ENCODE measurements at places on chromosomes 5 and 9.

GRCh38 chr5:170306381-170306831, 8.8 kb upstream of the LCP2 start:
- no peak for DNase-seq

- no peak for DNase-seq
Measured at GRCh38 chr5:132655821-132656773, 1.9 kb upstream of the IL13 start.

DNA sequence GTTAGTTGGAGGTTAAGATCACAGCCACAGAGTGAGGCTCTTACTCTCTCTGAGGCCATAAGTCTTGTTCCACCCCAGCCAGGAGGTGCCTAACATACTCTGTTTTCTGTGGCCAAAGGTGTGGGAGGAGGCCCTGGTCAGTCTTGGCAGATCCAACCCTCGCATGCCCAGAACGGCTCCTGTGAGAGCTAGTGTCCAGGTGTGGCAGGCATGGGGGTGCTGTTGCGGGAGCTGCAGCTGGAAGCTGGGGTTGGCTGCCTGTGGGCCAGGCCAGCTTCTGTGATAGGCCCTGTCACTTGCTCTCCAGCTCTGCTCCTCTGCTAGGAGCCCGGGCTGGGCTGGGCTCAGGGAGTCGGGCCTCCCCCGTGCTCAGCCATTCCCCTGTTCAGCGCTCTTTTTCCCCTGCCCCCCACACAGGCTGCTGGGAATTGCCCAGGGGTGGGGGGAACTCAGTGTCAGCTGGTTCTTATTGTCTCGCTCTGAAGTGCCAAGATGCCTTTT, 31.6 kb downstream of the IER5L start:
- DNase-seq: no peak

DNA sequence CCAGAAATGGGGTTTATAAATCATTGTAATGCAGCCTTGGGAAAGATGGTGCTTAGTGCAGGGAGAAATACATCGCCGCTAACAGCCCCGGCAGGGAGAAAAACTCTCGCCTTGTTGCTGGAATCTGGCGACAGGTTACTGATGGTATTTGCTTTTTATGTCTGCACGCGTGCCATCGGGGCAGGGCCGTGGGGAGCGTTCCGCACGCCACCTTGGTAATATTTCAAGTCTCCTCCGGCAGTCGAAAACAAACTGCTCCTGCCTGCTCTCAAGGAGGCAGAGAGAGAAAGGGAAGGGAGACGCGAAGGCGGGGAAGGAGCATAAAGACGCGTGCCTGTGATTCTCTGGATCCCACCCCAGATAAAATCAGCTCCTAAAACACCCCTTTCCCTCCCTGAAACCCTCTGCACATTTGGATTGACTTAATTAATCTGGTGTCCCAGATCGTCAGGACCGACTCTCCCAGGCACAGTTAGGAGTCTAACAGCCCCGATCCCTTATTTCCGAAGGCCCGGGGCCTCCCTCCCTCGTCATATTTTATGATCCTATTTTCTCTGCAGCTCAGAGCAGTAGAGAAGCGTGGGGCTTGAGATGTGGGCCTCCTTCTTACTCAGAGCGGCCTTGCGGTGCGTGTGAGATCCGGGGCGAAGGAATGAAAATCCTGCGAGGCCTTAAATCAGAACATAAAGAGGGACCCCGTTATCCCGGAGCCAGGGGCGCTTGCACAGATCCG, 47.7 kb downstream of the CFAP77 start:
- no peak for DNase-seq

- no peak for DNase-seq
Measured at GRCh38 chr5:7074176-7074575, 321.8 kb upstream of the ADCY2 start.

DNA sequence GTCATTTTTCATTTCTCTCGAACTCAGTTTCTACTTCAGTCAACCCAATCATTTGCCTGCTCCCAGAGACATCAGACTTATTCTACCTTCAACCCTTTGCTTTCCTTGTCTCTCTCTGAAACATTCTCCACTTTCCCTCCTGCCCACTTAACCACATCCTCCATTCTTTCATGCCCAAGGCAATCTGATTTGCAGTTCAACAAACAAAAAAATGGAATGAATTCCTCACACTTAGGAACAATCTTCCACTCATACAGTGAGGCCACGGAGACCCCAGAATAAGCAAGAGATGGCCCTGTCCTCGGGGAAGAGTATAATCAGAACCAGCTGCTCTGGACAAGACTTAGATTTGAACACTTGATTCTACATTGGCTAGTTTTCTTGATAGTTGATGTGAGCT, 180.5 kb downstream of the RFK start:
- no peak for DNase-seq

GRCh38 chr9:123217128-123217654, 51.2 kb downstream of the STRBP start:
- DNase-seq: no peak

DNA sequence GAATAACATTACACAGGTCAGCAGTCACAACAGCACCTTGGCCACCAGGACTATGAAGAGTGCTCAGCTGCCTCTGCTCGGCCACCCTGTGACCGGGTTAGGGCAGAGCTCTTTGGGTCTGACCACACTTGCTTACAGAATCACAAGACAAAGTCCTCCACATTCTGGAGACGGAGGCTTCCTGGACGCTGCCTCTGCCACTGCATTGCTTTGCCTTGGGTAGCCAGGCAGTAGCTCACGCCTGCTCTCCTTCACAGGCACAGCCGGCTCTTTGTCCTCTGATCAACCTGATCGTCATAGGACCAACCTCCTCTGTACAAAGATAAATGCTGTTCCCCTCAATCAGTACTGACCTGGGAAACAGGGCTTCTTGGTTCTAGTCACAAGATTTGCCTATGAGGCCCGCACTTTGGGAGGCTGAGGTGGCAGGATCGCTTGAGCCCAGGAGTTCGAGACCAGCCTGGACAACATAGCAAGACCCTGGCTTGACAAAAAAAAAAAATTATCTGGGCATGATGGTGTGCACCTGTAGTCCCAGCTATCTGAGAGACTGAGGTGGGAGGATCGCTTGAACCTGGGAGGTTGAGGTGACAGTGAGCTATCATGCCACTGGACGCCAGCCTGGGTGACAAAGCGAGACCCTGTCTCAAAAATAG, 128.4 kb upstream of the IER5L start:
- no peak for DNase-seq

DNA sequence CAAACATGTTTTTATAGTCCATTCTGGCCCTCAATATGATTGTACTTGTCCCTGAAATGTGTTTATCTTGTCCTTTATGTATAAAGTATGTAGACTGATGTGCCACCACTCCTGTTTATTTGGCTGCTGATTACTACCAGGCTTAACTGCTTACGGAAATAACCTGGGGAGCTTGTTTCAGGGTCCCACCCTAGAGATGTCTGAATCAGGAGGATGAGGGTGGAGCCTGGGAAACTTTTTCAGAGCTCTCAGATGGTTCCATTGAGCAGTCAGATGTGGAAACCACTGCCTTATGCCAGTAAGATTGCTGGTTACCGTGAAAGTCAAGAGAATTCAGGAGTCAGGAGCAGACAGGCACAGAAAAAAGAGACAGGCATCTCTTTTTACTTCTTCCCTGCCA, 19.2 kb downstream of the SLC23A1 start:
- DNase-seq: no peak

DNA sequence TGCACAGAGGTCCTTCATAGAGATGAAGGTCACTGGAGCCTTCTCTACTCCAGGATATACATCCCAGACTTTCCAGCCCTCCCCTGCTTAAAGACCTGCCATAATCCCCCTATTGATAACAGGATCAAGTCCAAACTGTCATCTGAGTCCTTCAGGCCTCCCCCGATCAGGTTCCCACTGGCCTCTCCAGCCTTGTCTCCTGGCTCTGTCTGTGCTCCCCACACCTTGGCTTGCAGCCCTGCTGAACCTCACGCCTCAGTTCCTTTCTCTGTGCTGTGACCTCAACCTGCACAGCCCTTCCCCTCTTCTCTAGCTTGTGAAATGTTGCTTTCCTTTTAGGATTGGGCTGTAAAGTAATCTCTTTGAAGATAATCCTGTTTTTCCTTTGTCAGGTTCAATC, 2.5 kb upstream of the HRH2 start:
- no peak for DNase-seq

GRCh38 chr9:136109351-136110081, 9.2 kb downstream of the TMEM250 start:
- peak; percentile 80 for DNase-seq

GRCh38 chr5:178387061-178387855, 154.7 kb upstream of the PHYKPL start:
- DNase-seq: no peak

- DNase-seq: no peak
Measured at GRCh38 chr9:95286151-95286550, 31.4 kb downstream of the FANCC start.

DNA sequence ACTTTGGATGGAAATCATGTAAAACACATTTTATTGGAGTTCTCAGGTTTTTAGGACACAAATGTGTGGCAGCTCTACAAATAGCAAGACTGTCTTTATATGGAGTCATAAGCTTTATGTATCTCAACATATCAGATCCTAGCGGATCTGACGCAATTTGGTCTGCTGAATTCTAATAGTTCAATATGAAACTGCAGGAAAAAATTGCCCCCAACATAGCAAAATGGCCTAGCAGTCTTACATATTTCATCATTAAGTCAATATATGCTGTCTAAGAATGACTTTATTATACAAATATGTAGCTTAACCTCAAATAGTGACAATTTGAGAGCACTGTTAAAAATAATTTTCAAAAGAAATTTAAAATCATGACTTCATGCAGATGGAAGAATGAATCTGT, 244.3 kb downstream of the TAF11L14 start:
- DNase-seq: no peak

DNA sequence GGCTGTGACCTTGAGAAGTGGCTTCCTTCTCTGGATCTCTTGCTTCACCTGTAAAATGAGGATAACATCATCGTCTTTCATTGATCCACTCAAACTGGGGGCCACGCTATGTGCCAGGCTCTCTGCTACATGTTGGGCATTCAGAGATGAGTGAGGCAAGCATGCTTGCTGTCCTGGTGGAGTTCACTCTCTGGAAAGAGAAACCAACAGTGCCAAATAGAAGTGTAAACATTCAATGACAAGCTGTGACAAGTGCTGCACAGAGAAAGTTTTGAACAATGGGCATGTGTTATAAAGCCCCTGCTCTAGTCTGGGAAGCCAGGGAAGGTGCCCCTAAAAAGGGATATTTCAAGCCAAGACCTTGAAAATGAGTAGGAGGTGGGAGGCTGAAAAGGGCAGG, 50.9 kb upstream of the AFAP1L1 start:
- DNase-seq: no peak

GRCh38 chr5:72328172-72328571, 8.0 kb downstream of the PTCD2 start:
- DNase-seq: no peak

DNA sequence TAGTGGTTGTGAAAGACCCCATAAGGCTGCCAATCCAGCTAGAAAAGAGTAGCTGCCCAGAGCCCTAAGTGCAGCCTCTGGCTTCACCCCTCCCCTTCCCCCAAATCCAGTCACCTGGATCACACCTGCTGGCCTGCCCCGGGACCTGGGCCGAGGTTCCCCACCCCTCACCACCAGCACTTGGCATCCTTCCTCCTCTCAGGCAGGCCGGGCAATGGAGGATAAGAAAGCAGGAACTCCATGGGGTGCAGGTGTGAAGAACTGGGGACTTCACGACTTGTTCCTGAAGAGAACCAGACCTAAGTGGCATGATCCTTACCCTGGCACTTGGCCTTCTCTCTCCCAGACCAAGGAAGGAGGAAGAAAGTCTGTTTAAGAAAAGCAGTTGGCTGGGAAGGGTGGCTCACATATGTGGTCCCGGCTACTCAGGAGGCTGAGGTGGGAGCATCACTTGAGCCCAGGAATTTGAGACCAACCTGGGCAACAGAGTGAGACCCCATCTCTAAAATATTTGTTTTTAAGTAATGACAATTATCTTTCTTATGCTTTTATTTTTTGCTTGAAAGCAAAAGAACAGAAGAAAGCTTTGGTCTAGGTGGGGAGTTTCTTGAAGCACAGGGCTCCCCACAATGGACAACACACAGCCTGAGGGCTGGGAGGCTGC, 131.1 kb downstream of the PAX5 start:
- DNase-seq: no peak

- no peak for DNase-seq
Measured at GRCh38 chr5:42638972-42639371, 117.6 kb upstream of the CCDC152 start.

DNA sequence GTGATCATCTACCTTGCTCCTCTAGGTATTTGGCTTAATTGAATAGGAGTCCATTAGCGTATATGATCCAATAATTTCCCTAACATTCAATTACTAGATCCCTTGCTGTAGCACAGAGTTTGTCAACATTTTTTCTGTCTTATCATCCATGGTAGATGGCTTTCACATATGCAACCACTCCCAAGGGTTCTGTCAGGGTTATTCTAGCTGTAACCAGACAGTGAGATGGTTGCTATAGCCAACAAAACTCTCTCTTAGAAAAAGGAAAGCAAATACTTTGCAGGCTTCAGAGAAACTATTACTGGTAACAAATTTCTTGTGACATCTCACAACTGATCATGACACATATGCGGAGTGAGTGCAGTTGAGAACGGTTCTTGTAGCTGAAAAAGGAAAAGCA, 96.2 kb upstream of the EFNA5 start:
- DNase-seq: no peak

- no peak for DNase-seq
Measured at GRCh38 chr5:4027088-4027734, 431.6 kb downstream of the IRX1 start.

DNA sequence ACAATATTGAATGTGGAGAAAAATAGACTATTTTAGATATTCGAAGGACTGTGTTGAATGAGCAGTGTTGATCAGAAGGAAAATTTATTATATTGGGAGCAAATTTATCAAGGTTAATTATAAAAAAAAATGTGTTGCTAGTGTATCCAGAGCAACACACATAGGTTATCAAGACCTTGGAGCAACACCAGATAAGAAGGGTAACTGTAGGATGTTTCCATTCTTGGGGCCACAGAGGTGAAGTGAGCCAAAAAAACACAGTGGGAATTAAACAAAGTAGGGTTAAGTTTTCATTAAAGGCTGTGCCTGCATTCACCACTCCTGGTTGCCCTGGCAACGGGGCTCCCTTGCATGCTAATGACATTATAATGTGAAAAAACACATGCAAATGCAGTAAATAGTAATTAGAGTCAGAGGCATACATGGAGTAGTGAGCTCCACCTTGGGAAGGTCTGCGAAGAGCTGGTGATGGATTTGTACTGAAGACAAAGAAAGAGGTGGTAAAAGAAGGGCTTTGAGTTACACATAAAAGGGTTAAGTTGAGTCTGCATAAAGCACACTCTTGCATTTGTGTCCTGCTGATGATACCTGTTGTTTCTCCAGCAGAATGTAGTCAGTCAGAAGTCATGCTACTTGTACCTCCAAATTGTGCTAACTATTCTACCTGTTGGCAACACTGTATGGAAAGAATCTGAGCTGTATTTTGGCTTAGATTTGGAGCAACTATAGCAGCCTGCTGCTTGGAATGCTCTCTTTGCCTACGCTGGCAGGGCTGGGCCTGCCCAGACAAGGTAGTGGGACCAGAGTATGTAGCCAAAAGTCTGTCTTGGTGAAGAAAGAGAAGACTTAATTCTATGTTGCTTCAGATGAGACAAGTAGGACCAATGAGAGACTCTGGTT, 59.6 kb downstream of the ATG10 start:
- DNase-seq: no peak
